Heart left ventricle (tissue), 16 donors: ENCODE measurements at places on chromosomes 2 and 18.

GRCh38 chr2:145383961-145384360, 864.0 kb upstream of the ZEB2 start:
- DNase-seq = no peak

GRCh38 chr2:123513351-123513750, 511.7 kb upstream of the CNTNAP5 start:
- DNase-seq = no peak

DNA sequence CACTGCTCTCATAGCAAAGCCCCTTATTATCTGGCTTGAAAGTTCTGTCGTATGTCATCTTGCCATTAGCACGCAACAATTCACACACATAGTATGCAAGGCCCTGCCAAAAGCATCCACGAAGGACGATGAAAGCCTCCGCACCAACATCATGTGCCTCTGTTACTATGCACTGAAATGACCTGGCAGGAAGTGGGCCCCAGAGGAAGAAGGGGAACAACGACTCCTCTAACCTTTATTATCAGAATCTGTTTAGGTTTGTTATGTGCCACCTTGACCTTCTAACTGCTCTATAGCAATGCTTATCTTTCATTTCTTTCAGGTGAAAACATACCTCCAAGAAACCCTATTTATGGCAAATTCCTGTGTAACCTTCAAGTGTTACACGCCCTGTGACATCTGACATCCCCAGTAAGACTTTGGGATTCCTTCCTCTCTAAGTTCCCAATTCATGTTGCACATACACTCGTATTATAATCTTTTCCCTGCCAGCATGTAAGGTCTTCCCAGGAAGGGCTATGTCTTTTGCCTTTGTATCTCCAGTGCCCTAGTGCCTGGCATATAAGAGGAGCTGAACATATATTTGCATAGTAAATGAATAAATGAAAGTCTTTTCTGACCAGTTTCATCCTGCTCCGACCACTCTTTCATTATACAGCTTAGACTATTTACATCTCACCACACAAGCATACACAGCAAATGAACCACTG, 7.0 kb upstream of the NDUFV2 start:
- no peak for DNase-seq

- DNase-seq = no peak
Observed at GRCh38 chr2:65388051-65388531, 44.3 kb downstream of the SPRED2 start.

DNA sequence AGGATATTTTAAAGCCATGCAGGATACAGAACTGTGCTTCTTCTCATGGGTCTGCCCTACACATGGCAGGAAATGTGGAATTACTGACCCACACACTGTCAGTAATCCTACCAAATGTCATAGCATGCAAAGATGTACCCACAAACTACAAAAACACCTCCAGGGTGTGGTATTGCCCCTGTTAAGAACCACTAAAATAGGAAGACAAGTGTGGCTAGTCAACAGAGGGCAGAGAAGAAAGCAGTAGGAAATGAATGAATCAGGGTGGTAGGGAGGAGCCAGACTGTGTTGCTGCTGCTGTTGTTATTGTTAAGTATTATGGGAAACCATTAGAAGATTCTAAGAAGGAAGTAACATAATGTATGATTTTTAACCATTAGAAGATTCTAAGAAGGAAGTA, 556.7 kb upstream of the ACVR2A start:
- DNase-seq = no peak

GRCh38 chr2:43323857-43324256, 97.5 kb upstream of the ZFP36L2 start:
- peak; percentile 3 for DNase-seq

GRCh38 chr2:157746234-157746950, 117.7 kb upstream of the ACVR1C start:
- DNase-seq = no peak
